NCI-H1092 treated with DMSO at 0.1 percent for 48 hours (cell line): ENCODE measurements at places on chromosomes 12 and 14.
A peak's percentile ranks its signal among the peaks of the same experiment; 100 is the strongest.

DNA sequence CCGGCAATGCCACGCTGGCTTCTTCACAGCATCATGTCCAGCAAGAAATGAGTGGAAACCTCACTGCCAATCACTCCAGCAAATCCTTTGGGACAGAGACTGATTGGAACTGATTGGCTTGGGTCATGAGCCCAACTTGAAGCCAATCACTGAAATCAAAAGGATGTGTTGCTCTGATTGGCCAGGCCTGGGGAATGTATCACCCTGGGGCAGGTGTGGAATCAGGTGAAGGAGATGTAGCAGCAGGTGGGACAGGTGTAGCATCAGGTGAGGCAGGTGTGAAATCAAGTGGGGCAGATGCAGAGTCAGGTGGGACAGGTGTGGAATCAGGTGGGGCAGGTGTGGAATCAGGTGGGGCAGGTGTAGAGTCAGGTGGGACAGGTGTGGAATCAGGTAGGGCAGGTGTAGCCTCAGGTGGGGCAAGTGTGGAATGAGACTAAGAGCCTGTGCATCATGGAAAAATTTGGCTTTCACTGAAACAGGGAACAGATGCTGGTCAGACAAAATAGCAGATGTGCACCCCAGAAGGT, 206.4 kb downstream of the SLC15A4 start:
- no peak for DNase-seq

DNA sequence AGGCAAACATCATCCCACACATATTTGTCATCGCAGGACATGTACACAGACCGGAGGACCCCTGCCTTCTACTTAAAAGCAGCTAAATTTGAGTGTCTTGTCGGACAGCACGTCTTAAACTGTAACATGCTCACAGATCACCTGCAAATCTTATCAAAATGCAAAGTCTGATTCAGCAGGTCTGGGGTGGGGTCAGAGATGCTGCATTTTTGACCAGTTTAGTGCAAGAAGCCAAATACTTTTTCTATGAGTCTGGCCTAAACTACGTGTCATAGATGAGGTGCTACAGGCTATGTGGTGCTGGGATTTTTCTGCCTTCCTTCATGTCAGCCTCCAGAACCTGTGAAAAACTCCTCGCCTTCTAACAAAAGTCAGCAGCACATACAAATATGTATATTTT, 178.8 kb upstream of the LHX5 start:
- no peak for DNase-seq

- DNase-seq = no peak
Observed at GRCh38 chr12:131372706-131373195, 338.1 kb upstream of the SFSWAP start.

DNA sequence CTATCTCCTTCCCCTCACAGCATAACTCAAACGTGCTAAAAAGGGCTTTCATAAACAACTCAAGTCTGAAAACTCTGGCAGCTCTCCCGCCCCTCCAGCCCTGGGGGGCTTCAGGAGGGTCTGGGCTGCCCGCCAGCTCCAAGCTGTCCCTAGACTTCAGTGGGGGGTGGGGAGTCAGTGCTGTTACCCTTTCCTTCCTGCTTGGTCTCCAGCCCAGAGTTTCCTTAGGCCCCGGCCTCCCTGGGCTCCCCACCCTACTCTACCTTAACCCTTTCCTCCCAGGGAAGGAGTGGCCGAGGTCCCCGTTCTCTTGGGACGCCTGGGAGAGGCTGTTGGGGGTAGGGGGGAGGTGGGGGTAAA, 530 bp upstream of the NYNRIN start:
- peak; percentile 41 for DNase-seq

GRCh38 chr14:73741386-73741875, 27.2 kb upstream of the PNMA1 start:
- DNase-seq = no peak

- DNase-seq = no peak
Observed at GRCh38 chr12:26196421-26196716, 996 bp downstream of the SSPN start.

DNA sequence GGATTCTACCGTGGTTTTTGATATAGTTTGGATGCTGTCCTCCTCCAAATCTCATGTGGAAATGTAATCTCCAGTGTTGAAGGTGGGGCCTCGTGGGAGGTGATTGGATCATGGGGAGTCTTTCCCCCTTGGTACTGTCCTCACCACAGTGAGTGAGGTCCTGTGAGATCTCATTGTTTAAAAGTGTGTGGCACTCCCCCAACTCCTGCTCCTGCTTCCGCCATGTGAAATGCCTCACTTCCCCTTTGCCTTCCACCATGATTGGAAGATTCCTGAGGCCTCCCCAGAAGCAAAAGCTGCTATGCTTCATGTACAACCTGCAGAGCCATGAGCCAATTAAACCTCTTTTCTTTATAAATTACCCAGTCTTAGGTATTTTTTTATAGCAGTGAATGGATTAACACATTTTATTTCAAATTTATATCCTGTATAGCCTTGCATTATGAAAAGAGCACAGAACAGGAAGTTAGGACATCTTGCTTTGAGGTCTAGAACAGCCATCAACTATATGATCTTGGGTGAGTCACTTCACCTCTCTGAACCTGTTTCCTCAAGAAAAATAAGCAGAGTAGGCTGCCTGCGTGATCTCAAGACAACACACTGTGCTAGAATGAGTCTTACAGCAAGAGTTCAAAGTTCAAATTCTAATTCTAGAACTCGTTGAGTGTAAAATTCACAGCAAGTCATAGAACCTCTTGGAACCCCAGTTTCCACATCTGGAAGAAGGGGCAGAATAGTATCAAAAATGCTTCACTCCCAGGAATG, 160.9 kb upstream of the EEA1 start:
- DNase-seq = no peak

DNA sequence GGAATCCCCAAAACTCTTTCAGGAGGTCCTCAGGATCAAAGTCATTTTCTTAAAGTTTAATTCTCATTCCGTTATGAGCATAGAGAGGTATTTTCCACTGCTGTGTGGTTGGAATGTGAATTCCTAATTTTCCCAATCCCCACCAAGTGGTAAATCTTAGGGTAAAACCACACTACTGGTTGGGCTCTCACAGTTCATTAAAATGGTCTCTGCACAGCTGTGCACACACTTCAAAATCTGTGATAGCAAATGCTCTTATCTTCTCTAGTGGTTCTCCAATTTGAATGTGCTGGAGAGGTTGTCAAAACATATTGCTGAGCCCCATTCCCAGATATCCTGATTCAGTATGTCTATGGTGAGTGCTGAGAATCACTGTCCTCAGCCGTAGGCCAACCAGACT, 189.1 kb downstream of the BMP4 start:
- peak; percentile 98 for DNase-seq

DNA sequence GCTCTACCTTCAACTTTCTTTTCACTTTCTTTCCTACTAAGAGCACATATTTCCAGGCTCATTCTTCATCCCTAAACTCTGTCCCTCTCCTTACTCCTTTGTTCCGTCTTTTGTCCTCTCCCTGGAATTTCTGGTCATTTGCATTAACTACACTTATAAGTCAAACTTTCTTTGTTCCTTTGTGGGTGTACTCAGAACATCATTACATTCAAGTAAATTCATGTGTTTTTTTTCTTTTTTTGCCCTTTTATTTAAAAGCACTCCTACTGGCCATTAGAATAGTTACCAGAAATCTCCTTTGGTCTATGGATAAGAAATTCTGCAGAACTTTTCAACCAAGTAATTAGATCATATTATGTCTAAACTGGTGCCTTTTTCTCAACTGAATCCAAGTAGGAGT, 802.6 kb downstream of the DIO2 start:
- DNase-seq = no peak

- DNase-seq = peak; percentile 2
Observed at GRCh38 chr12:94841177-94841576, 162.3 kb downstream of the NDUFA12 start.

DNA sequence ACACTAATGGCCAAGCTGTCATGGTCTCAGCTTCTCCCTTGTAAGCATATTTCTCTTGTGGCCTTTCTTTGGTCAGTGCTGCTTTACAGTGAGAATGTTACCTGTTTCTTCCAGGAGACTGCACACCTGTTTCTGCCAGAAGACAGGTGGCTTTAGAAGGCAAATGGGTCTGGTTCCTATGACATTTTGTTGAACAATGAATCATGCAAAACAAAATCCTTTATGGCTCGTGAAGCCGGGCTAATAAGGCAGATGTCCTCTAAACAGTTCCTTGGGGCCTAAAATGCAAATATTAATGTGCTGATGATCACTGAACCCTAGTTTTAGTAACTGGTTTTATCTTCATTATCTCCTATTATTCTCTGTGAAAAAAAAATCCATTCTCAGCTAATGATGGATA, 927.6 kb downstream of the GALC start:
- DNase-seq = no peak

DNA sequence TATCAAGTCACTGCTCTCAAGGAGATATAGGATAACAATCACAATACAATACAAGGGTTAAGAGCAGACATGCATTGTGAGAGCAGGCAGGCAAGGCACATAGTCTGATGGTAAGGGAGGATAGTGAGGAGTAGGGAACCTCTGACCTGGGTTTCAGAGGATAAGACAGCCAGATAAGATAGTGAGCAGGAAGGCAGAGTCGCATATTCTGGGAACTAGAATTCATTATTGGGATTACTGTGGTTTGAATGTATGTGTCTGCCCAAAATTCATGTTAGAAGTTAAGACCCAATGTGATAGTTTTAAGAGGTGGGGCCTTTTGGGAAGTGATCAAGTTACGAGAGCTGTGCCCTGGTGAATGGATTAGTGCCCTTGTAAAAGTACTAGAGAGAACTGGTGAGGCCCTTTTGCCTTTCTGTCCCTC, 14.4 kb upstream of the ATF1 start:
- no peak for DNase-seq
